ENCODE measurements at places on chromosomes 1 and 21.

GRCh38 chr1:237901299-237901934 is 10.7 kb upstream of the ZP4 start:
- DNase-seq, result no peak

GRCh38 chr1:214146523-214146922 is 134.4 kb upstream of the SMYD2 start:
- no peak for DNase-seq

DNA sequence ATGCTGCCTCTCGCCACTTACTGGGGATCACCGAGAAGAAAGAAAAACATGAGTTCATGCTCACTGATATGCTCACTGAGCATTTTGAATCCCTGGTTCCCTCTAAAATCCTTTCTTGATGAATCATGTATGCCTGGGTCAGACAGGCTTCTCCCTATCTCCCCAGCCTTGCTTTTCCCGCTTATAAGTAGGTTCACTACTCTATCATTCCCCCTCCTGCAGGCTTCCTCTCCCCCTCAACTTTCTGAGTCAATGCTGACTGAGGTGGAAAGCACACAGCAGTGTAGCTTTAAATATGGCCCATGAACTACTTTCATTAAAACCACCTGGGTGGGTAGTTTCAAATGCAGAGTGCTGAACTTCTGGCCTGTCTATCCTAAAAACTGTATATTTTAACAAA is 41.7 kb downstream of the FMO4 start:
- no peak for DNase-seq

DNA sequence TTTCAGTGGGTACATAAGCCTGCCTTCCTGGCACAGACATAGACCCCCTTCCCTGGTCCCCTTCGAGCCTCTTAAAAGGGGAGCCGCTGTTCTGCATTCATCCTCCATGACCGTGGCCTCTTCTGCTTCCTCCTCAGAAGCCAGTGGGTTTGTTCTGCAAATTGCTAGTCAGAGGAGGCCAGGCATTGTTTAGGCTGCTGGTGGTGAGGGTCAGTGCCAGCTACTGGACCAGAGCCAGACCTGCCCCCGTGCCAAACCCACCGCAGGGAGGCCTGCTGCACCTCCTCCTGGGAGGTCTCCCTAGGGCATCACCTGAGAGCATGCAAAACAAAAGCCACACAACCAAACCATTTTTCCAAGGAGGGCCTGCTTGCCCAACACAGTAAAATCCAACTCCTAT is 178.4 kb downstream of the MIS18A start:
- no peak for DNase-seq

GRCh38 chr21:33843216-33843615 is 72.4 kb downstream of the ATP5PO start:
- DNase-seq, result peak; percentile 38

GRCh38 chr1:7136166-7136953 is 351.1 kb downstream of the CAMTA1 start:
- no peak for DNase-seq

DNA sequence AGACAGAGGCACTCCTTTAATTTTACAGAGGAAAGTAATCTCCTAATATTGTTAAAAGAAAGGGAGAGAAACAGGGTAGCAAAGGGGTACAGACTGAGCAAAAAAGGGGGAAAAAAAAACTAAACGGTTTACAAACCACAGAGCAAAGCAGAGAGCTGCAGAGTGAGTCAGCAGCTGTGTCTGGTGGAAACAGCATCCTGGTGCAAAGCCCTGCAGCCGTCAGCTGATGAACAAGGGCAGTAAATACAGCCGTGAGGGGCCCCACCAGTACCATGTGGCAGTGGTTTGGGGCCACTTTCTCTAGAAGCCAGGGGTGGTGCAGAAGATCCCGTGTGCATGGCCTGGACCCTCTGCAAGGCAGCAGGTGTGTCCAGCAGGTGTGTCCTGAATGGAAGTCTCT is 111.3 kb downstream of the ERG start:
- DNase-seq, result no peak
